NCI-H446 (cell line): ENCODE measurements at places on chromosomes 16 and 17.

DNA sequence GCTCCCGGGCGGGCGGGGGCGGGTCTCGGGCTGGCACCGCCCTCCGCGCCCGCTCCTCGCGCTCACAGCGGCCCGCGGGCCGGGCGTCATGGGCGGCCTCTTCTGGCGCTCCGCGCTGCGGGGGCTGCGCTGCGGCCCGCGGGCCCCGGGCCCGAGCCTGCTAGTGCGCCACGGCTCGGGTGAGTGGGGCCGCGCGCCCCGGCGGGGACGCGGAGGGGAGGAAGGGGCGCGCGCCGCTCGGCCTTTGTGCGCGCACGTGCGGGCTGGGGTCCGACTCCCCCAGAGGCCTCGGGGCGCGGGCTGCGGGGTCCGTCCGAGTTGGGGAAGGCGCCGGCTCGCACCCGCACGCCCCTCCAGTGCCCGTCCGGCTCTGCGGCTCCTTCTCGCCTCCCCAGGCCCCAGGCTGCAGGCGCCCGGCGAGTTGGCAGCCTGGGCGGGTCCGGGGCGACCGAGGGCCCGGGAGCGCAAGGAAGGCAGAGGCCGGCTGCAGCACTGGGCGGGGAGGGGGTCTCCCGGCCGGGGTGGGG lies at the start of gene NME4:
NME4 (plus strand) TSS at position 65 of the 527 bp plus-strand sequence; CDS start at position 89, 24 bp downstream.
- DNase-seq, result peak; percentile 75

- no peak for DNase-seq
Measured at GRCh38 chr17:38508954-38509771, 80.9 kb downstream of the ARHGAP23 start.

DNA sequence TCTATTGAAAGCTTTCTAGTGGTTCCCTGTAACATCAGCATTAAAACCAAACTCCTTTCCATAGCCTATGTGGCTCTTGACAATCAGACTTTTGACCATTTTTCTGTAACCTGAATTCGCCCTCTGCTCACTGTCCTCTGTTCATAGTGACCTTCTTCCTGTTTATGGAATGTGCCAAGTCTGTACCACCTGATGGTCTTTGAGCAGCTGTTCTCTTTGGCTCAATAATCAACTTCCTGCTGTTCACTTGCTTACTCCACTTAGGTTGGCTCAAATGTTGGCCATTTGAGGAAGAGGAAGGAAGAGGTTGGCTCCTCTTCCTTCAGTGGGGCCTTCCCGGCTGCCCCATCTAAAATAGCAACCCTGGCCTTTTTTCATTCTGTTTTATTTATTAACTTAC lies 251.5 kb downstream of the CA10 start:
- no peak for DNase-seq

- peak; percentile 24 for DNase-seq
Measured at GRCh38 chr16:53131050-53131362, 76.2 kb downstream of the CHD9 start.

GRCh38 chr16:56279132-56279531 lies 87.8 kb downstream of the GNAO1 start:
- DNase-seq, result no peak

DNA sequence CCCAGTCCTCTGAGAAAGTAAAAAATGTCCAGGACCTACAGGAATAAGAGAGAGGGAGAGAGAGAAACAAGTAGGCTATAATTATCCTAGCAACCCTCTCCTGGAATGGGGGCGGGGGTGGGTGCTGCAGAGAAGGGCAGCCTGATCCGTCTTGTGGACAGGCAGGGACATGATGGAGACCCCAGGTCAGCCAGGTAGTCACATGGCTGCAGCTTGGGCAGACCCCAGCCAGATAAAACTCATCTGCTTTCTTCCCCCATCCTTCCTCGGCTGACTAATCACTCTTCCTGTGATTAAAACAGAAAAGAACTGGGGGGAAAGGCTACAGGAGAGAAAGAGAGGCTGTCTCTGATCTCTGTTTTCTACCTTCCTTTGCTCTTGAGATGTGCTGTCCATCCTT lies 32.6 kb downstream of the COPZ2 start:
- no peak for DNase-seq
